ENCODE measurements at places on chromosomes 12 and 14.

GRCh38 chr14:104209985-104210816 is 71.8 kb downstream of the KIF26A start:
- no peak for DNase-seq

- peak; percentile 31 for DNase-seq
Observed at GRCh38 chr14:99946652-99947489, 118.4 kb upstream of the EVL start.

DNA sequence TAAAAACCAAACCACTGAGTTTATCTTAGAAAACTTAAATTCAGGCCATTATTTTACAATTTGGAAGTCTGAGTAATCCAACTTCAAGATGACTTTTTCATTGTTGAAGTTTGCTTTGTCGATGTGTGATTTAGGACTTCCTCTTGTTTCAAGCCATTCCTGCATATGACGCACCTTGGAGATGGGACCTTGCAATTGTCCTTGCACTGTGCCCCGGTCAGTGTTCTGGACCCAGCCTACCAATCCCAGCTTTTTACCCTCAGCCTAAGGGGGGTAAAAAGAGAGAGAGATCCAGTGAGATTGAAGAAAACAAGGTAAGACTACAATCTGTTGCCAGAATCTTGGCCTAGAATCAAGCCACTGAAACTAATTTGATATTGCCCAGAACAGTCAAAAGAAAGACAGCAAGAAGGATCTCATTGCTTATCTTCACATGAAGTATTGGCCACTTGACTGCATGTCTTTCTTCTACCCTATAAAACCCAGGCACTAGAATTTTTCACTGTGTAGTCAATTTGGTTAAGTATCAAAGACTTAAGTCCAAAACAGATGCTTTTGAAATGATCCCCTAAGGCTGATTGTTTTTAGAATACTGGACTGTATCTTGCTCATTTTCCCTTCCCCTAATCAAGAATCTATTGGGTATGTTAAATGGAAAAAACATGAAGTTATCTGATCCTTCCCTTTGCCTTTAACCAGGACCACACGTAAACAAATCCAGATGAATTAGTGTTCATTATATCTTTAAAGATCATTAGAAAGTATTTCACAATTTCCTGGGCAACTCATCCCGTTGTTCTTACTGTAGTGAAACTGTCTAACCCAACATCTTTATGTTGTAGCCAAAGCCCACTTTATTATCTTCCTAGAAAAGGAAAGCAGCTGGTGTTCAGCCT is 2.4 kb upstream of the MLH3 start:
- DNase-seq: no peak

DNA sequence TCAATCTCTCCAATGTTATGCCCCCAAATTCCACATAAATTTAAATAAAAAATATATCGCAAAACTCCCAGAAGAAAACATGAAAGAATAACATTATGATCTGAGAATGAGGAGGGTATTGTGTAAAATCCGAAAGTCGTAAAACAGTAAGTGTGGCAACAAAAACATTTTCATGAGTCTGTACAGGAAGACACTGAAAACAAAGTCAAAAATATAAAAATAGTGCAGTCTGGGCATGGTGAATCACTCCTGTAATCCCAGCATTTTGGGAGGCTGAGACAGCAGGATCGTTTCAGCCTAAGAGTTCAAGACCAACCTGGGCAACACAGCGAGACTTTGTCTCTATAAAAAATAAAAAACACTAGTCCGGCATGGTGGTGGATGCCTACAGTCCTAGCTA is 57.1 kb downstream of the SPTLC2 start:
- DNase-seq: no peak

DNA sequence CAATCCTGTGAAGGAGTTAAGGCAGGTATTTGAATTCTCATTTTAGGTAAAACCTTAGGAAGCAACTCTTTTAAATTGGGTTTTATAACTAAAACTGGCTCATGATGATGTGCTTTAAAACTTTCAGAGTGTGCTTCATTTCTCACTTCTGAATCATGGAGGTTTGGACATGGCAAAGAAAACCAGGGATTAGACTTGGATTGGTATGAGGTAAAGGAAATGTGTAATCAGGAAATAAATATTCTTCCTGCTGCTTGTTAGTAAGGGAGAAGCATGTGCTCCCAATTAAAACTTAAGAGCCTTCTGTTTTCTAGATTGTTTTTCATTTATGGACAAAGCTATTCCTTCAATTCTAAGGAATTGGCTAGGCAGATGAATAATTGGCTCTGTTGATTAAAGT is 57.4 kb downstream of the FBXO33 start:
- no peak for DNase-seq

GRCh38 chr12:39723831-39724230 is 104.2 kb upstream of the ABCD2 start:
- DNase-seq: no peak

DNA sequence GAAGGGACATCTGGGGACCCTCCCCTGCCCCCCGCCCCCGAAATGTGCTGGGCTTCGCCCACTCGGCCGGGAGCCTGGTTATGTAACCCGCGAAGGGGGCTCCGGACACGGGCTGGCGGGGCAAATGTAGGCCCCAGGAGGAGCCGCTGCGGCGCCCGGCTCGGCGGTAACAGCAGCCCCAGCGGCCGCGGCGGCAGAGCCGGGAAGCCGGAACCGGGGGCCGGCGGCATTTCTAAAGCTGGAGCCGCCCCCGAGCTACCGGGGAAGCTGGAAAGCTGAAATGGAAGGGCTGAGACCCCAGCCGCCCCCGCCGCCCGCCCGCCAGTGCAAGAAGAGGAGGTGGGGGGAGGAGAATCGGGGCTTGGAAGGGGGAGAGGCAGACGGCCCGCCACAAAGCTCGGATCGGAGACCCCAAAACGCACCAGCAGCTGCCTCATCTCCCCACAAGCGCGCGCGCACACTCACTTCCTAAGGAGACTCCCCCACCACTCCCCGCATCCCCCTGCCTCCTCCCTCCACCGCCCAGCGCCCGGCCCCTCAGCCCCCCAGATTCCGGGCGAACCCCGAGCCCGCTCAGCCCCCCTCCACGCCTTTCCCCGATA is 1.5 kb downstream of the KDM2B start:
- no peak for DNase-seq

DNA sequence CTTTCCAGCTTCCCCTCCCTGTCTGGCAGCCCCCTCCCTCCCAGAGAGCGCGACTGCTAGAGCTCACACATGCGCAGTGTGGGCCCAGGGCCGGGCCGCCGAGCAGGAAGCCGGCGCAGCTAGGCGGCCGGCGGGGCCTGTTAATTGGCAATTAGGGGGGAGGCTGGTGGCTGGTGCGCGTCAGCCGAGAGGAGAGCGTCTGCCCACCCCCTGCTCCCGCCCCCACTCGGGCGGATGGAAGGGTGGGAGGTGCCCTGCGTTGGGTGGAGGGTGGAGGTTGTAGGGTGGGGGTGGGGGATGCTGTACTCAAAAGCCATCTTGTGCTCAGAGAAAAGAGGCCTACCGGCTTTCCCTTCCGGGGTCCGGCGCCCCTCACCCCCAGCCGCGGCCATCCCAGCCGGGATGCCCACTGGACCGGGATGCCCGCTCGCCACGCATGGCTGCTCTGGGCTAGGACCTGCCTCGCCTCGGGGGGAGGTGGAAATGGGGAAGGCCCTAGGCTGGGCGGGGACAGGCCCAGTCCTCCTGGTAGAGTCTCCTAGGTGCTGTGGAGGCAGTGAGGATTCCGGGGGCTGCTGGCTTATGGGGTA is 9.2 kb downstream of the HOXC8 start:
- DNase-seq: no peak

GRCh38 chr12:115640929-115641328 is 636.6 kb downstream of the MED13L start:
- DNase-seq: no peak

GRCh38 chr14:103518422-103519042 is 4.1 kb downstream of the CKB start:
- peak; percentile 48 for DNase-seq

GRCh38 chr12:94831081-94831751 is 172.3 kb downstream of the NDUFA12 start:
- DNase-seq: peak; percentile 59

GRCh38 chr12:5391653-5392052 is 40.3 kb upstream of the NTF3 start:
- no peak for DNase-seq

- peak; percentile 57 for DNase-seq
Observed at GRCh38 chr14:23478109-23478759, 8.7 kb downstream of the NGDN start.

GRCh38 chr14:102150744-102151143 is 11.0 kb downstream of the WDR20 start:
- no peak for DNase-seq

- DNase-seq: peak; percentile 6
Observed at GRCh38 chr12:57934819-57935218, 6.5 kb upstream of the ATP23 start.

Measured in CD14-positive monocyte (primary cell).